ENCODE measurements at places on chromosomes 1 and 21. TPM values are rescaled to one million over a fixed set of nuclear protein-coding genes. Genes with fewer than 3 reads are reported as not detected.

Gene TNNI3K
- 1.9 TPM for total RNA-seq

Gene POFUT2
- 42.7 TPM for total RNA-seq

Gene PDPN
- 3.4 TPM for total RNA-seq

Gene ZNF281
- 47.1 TPM for total RNA-seq

Gene WNT3A
- not detected for total RNA-seq

Gene GIPC2
- not detected for total RNA-seq

Gene FCGR2B
- total RNA-seq: not detected

Gene FMO1
- total RNA-seq: not detected

Gene CD101
- 0.28 TPM for total RNA-seq

Gene KCNJ9
- total RNA-seq: 0.09 TPM

Gene LMO4
- total RNA-seq: 112 TPM

Gene KPRP
- not detected for total RNA-seq

Gene F13B
- not detected for total RNA-seq

Gene MASP2
- 0.09 TPM for total RNA-seq

Gene NOTCH2
- 66.6 TPM for total RNA-seq

Gene ANKRD34A
- 0.28 TPM for total RNA-seq

Gene RHD
- not detected for total RNA-seq

Gene NUDT4B
- total RNA-seq: 21.5 TPM

Gene RUNX3
- total RNA-seq: not detected

Gene TFF3
- total RNA-seq: not detected

Gene SNIP1
- 15.4 TPM for total RNA-seq

Gene LEMD1
- total RNA-seq: 79.0 TPM

Gene DNASE2B
- not detected for total RNA-seq

Gene ELAVL4
- total RNA-seq: 0.12 TPM

Gene KIF1B
- 52.0 TPM for total RNA-seq

Gene NKAIN1
- 14.5 TPM for total RNA-seq

Gene MCOLN2
- total RNA-seq: 0.59 TPM

Gene GJB4
- not detected for total RNA-seq

Gene GJB5
- total RNA-seq: not detected

Gene S100A7
- not detected for total RNA-seq

Gene VSIG8
- not detected for total RNA-seq

Gene MECR
- 22.0 TPM for total RNA-seq

Gene KIAA0319L
- total RNA-seq: 58.3 TPM

Gene CTPS1
- total RNA-seq: 77.6 TPM

Gene LCE1A
- not detected for total RNA-seq

Gene PRKAB2
- 31.0 TPM for total RNA-seq

Gene ACTL8
- total RNA-seq: 0.15 TPM

Gene AADACL3
- total RNA-seq: not detected

Gene TAS1R1
- total RNA-seq: not detected

Gene SPATA46
- not detected for total RNA-seq

Gene KIF2C
- total RNA-seq: 130 TPM

Gene VCAM1
- 2.1 TPM for total RNA-seq

Gene CLDN8
- not detected for total RNA-seq

Gene CHI3L1
- total RNA-seq: 0.95 TPM

Gene ANGPTL3
- not detected for total RNA-seq

Gene CPTP
- 1.0 TPM for total RNA-seq

Gene S100A16
- total RNA-seq: 12.4 TPM

Gene BRDT
- not detected for total RNA-seq

Gene SLAMF7
- not detected for total RNA-seq

Gene CRYAA
- total RNA-seq: not detected

Gene NBPF4
- not detected for total RNA-seq

Gene AMPD1
- not detected for total RNA-seq

Gene TMEM82
- total RNA-seq: not detected

Gene ATP1A4
- 0.17 TPM for total RNA-seq

Gene CD2
- 0.71 TPM for total RNA-seq

Gene NUP210L
- not detected for total RNA-seq

Gene SMIM34
- total RNA-seq: not detected

Measured in neural progenitor cell (in vitro differentiated cells).